ENCODE measurements at places on chromosomes 4 and X. TPM values are rescaled to one million over a fixed set of nuclear protein-coding genes. Genes with fewer than 3 reads are reported as not detected.

STAP1 gene
- polyA plus RNA-seq = 0.09 TPM

MSX1 gene
- 1.9 TPM for polyA plus RNA-seq

TMSB15A gene
- polyA plus RNA-seq = 9.8 TPM

DUSP21 gene
- not detected for polyA plus RNA-seq

TLR10 gene
- polyA plus RNA-seq = 0.42 TPM

MAGEH1 gene
- polyA plus RNA-seq = 39.9 TPM

YIPF7 gene
- polyA plus RNA-seq = 2.8 TPM

MAGEA10 gene
- not detected for polyA plus RNA-seq

ARX gene
- 5.7 TPM for polyA plus RNA-seq

BMP3 gene
- 0.48 TPM for polyA plus RNA-seq

VSIG1 gene
- polyA plus RNA-seq = 0.15 TPM

FAM47E gene
- 1.5 TPM for polyA plus RNA-seq

PRICKLE3 gene
- polyA plus RNA-seq = 3.6 TPM

FOXR2 gene
- not detected for polyA plus RNA-seq

MAGEA1 gene
- not detected for polyA plus RNA-seq

KLB gene
- 0.09 TPM for polyA plus RNA-seq

SPANXB1 gene
- polyA plus RNA-seq = not detected

SPANXC gene
- polyA plus RNA-seq = not detected

VCX gene
- polyA plus RNA-seq = not detected

ATP2B3 gene
- polyA plus RNA-seq = 0.80 TPM

LRCH2 gene
- 3.7 TPM for polyA plus RNA-seq

RPS6KA6 gene
- 3.8 TPM for polyA plus RNA-seq

VCX3A gene
- not detected for polyA plus RNA-seq

ITGB1BP2 gene
- polyA plus RNA-seq = 142 TPM

SOD3 gene
- 27.4 TPM for polyA plus RNA-seq

PPARGC1A gene
- polyA plus RNA-seq = 7.5 TPM

SYNPO2 gene
- 162 TPM for polyA plus RNA-seq
